ENCODE measurements at places on chromosomes 3 and 15.

DNA sequence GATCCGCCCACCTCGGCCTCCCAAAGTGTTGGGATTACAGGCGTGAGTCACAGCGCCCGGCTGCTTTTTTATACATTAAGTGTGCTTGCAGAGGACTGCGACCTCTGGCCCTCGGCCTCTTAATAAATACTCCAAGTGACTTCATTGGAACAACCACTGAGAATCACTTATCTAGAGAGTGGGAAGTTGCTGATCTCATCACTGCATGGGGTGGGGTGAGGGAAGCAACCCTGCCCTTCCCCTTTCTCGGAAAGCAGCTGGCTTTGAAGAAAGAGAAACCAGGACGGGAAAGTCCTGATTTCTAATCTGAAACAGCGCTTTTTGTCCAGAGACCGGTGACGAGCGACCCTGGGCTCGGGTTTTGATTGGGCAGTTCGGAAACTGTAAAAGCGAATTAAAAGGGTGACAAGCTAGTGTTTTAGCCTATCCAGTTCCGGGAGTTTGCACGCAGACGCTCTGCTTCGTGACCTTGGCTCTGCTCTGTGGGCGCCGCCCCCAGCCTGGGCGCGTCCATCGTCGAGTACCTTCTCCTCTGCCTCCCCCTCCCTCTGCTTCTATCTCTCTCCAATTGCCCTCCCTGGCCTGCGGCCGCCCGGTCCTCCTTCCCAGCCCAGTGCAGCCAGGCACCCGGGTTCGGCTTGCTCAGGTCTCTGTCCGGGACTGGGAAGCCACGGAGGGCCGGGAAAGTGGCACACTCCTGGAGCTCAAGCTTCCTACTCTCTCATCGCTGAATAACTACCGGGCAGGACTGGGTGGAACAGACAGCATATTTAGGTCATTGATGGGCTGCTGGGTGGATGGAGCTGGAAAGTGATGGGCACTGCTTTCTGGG lies 7.5 kb upstream of the TRIM69 start:
- DNase-seq = peak; percentile 83

- DNase-seq = peak; percentile 93
Observed at GRCh38 chr15:100849021-100849854, 30.4 kb upstream of the ALDH1A3 start.

DNA sequence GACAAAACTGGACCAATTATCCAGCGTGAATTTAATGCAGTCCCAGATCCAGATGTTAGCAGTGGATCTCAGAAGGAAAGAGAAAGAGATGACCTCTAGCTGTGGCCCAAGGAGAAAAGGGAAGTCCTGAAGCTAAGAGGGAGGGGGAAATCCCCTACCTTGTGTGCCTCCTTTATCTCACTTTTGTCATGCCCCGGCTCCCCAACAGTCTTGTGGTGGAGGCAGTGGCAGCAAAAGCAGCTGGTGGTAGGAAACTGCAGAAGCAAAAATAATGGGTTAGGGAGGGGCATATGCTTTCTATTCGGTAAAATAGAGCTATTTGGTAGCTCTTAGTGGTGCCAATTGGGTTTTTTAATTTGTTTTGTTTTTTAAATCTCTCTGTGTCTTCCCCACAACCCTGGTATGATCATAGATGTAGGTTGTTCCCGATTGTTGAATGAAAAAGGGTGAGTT lies 56.5 kb downstream of the MCTP2 start:
- DNase-seq = no peak

GRCh38 chr15:63968122-63968524 lies 78.2 kb downstream of the DAPK2 start:
- DNase-seq = no peak

DNA sequence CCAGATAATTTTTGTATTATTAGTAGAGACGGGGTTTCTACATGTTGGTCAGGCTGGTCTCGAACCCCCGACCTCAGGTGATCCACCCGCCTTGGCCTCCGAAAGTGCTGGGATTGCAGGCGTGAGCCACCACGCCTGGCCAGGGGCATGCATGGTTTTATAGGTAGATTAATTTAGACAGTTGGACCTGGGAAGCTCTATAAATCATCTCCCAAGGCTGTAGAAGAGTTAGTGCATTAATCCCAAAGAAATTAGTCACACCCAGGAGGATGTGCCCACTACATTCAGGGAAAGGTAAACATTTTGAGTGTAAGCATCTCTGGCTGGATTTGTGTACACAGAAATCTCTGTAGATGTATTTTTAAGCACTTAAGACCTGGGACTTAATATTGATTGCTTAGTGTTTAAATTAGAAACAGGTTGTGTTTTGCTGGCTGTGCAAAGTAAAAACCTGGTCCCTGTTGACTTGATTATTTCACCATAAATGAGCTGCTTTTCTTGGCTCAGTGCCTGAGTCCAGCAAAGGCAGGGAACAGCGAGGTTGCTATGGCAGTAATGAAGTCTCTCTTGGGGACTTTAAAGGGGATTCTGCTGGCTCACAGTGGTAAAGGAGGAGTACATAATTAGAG lies 19.2 kb downstream of the EXOSC7 start:
- peak; percentile 26 for DNase-seq

DNA sequence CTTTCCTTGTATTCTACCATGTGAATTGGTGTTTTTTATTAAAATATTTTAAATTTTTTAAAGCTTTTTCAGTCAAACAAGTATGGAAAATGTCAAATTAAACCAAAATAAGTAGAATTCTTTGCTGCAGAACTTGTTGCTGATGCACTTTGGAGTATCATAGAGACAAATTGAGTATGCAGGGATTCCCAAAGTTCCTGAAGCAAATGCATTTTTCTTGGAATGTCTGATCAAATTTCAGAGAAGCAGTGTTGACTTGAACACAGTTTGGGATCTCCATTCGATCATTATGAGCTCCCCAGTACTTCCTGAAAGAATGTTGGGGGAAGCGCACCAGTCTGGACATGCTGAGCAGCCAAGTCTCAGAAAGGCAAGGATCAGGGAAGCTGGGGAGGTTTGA lies 517.8 kb upstream of the CFAP20DC start:
- no peak for DNase-seq

GRCh38 chr15:74062671-74063070 lies 19.7 kb downstream of the GOLGA6A start:
- DNase-seq = no peak

DNA sequence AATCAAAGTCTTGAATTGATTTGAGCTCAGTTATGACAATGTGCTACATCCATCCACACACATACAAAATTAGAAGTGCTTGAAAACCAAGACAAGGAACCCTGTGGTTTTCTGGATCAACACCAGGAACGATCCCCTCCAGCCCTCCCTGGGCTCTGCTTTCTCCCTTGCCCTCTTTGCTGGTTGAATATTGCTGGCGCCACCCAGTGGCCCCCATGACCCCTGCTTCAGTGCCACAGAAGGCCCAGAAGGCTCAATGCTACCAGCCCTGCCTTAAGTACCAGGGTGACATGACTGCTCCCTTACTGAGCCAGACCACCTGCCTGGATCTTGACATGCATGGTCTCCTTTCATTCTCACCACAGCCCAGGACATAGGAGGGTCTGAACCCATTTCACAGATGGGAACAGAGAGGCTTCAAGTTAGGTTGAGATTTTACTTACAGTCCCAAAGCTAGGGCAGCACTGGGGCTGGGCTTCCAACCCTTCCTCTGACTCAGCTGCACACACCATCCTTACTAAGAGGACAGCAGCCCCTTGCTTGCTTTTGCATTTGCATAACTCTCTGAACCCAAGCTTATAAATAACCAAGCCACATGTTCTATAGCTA lies 15.0 kb downstream of the IL12A start:
- DNase-seq = peak; percentile 85

- DNase-seq = no peak
Observed at GRCh38 chr3:186209810-186210752, 101.2 kb upstream of the ETV5 start.

All from Calu3 (cell line).